Smooth muscle cell of trachea (primary cell): ENCODE measurements at places on chromosomes 1 and 21. TPM values are rescaled to one million over a fixed set of nuclear protein-coding genes. Genes with fewer than 3 reads are reported as not detected.

TAS1R2 gene
- total RNA-seq = not detected in 2 replicates

IL23R gene
- not detected in 2 replicates for total RNA-seq

EPHA2 gene
- 4.2 and 10.1 TPM in 2 replicates for total RNA-seq

DIRAS3 gene
- 0.58 and 1.3 TPM in 2 replicates for total RNA-seq

GNG4 gene
- not detected in 2 replicates for total RNA-seq

NTMT2 gene
- total RNA-seq = not detected in 2 replicates

DENND4B gene
- 16.9 and 17.9 TPM in 2 replicates for total RNA-seq

ELAPOR1 gene
- 0.15 and 0.33 TPM in 2 replicates for total RNA-seq

CCDC18 gene
- 9.1 and 32.3 TPM in 2 replicates for total RNA-seq

IL19 gene
- total RNA-seq = not detected in 2 replicates

TMCC2 gene
- total RNA-seq = 5.2 and 6.1 TPM in 2 replicates

KCNA3 gene
- 0.73 and 3.5 TPM in 2 replicates for total RNA-seq

DEPDC1 gene
- total RNA-seq = 3.3 and 35.5 TPM in 2 replicates

RUNX1 gene
- 16.0 and 29.9 TPM in 2 replicates for total RNA-seq

HHAT gene
- total RNA-seq = 0.87 and 3.3 TPM in 2 replicates

PRDM16 gene
- 1.5 and 4.8 TPM in 2 replicates for total RNA-seq

CDK18 gene
- 1.3 TPM in 1 of 2 replicates, not detected in the other for total RNA-seq

LMX1A gene
- not detected in 2 replicates for total RNA-seq

NTNG1 gene
- 5.0 and 11.6 TPM in 2 replicates for total RNA-seq

MX1 gene
- total RNA-seq = 6.1 and 8.8 TPM in 2 replicates
